ENCODE measurements at places on chromosomes 13 and 19. TPM values are rescaled to one million over a fixed set of nuclear protein-coding genes. Genes with fewer than 3 reads are reported as not detected.

The SIGLECL1 gene
- not detected for polyA plus RNA-seq

The IRGC gene
- not detected for polyA plus RNA-seq

The C19orf38 gene
- 0.92 TPM for polyA plus RNA-seq

The LYL1 gene
- polyA plus RNA-seq = 3.7 TPM

The SLAIN1 gene
- 0.69 TPM for polyA plus RNA-seq

The PSPN gene
- polyA plus RNA-seq = 1.4 TPM

The PRODH2 gene
- not detected for polyA plus RNA-seq

The CADM4 gene
- 5.7 TPM for polyA plus RNA-seq

The RAB11B gene
- polyA plus RNA-seq = 103 TPM

The CGB1 gene
- polyA plus RNA-seq = not detected

The FIZ1 gene
- 9.0 TPM for polyA plus RNA-seq

The WTIP gene
- 2.2 TPM for polyA plus RNA-seq

The KLF2 gene
- polyA plus RNA-seq = 3.6 TPM

The ZNF836 gene
- 2.5 TPM for polyA plus RNA-seq

The ATP8A2 gene
- polyA plus RNA-seq = under 0.01 TPM

The CNN1 gene
- polyA plus RNA-seq = 4.9 TPM

Measured in sigmoid colon (tissue), 7 donors.